ENCODE measurements at places on chromosomes 4 and X.

DNA sequence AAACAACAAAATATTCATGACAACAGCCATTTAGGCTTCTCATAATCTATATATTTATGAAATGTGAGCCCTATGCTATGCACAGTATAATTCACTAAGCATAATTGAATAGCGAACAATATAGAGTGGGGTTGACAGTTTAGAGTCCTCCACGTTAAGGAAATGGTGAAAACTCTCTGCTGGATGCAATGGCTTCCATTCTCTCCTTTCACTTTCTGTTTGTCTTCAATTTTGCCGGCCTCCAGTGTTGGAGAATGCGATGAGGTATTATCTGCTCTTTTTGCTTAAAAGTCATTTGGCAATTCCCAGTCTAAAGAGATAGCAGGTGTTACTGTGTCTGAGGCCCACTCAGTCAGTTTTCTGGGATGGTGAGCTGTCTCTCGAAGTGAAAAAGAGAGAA is 52.1 kb downstream of the NPY5R start:
- DNase-seq, result no peak

DNA sequence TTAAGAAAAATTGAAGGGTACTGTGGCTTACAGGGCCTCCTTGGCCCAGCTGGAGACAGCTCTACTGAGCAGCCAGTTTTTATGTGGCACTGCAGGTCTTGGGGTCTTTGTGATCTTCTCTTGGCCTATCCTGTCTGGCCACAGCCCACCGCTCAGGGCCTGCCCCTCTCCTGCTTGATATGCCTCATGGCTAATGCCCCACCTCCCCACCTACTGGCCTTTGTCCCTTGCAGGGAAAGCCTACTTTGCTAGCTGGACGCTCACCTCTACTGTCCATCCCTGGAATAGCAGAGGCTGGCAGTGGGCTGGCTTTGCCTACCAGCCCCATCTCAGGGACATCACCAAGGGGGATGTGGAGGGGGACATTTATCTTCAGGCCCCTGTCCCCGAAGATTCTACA is 134.1 kb downstream of the PJA1 start:
- no peak for DNase-seq

DNA sequence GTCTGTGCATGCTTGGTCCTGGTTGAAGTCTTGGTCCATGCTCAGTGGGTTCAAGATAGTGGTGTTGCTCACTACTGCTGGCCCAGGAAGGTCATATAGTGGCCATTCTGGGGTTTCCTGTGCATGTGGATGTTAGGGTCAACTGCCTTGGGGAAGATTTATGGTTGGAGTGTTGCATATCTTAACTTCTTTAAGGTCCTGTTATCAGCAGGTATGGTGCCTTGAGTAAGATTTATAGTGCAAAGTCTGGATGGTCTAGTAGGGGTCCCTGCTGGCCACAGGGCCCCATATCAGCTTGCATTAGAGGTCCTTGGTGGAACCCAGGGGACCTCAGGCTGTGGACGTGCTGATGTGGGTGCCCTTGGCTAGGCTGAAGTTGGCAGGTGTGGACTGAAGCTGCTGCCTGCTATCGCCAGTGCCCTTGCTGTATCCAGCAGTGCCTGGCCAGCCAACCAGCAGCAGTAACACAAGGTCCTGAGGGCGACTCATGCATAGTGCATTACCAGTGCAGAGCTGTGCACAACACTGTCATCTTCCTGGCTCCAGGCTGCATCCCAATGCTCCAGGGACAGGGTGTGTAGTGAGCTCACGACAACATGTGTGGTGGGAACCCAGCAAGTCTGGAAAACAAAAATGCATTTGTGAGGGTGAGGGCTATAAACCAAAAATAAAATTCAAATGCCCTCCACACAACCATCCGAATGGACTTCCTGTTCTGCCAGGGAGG is 61.0 kb downstream of the BEX3 start:
- DNase-seq, result no peak

DNA sequence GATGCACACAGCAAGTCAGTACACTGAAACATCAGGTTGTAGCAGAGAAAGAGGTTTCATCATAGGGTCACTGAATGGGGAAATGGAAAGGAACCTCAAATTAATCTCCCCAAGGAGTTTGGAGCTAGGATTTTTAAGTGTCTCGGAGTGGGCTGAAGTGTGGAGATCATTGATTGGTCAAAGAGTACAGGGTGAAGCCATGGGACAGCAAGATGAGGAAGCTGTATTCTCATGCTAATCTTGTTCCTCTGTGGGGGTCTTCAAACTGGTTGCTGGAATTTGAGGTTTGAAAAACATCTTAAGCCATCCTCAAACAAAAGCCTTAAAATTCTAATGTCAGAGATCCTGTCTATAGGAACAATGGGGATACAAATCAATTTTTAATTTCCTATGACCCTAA is 78.8 kb upstream of the TEX13A start:
- no peak for DNase-seq

DNA sequence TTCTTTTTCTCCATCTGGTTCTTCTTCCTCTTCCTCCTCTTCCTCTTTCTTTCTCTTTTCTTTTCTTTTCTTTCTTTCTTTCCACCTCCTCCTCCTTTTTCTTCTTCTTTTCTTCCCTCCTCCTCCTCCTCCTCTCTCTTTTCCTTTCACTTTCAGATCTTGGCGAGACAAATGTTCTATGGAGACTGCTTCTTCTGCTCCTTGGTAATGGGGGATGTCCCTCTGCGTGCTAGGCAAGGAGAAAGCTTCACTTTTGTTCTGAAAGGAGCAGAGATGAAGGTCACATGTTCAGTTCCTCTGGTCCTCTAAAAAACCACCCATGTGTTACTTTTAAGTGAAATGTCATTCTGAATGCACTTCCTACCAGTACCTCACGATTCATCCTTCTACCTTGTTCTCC is 33.2 kb downstream of the NBDY start:
- no peak for DNase-seq

DNA sequence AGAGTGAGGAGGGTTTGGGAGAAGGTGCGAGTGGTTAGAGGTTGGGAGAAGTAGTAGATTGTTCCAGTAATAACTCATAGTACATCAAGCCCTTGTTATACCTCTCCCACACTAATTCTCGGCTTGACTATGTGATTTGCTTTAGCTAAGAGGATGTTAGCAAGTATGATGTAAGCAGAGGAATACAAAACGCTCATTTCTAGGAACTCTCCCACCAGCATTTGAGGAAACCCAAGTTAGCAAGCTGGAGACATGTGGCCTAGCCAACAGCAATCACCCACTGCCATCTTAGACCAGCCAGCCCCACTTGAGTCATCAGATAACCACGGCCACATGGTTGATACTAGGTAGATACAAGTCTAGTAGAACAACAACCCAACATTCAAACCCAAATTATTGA is 14.2 kb downstream of the FTHL17 start:
- DNase-seq, result no peak

Data from stimulated activated CD8-positive, alpha-beta memory T cell treated with anti-CD3 and anti-CD28 coated beads, Interleukin-4, amount 100 ng/mL, for 1 hour (primary cell).